Stimulated activated CD8-positive, alpha-beta memory T cell treated with anti-CD3 and anti-CD28 coated beads, Interleukin-4, amount 100 ng/mL, for 1 hour (primary cell): ENCODE measurements at places on chromosomes 12 and 14.

DNA sequence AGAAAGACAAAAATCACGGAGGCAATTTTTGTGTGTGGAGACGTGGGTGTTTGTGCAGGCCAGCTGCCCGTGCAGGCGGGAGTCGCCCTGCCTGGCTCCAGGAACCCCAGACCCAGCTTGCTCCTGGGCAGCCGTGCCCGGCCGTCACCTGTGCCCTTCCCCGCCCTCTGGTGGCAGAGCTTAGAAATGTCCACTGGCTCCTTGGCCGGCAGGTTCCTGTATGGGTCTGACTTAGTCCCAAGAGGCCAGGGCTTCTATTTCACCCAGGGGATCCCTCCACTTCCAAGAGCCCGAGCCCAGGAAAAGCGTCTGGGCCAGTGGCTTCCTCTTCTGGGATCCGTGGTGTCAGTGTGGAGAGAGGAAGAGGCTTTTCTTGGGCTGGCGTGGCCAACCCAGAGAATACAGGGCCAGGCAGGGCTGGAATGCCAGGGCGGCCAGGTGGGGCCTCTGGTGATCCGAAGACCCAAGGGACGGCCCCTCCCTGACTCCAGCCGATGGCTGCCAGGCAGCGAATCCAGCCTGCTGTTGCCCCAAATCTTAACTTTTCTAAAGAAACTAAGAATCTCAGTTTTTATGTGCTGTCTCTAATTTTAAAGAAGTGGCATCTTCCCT, 120.9 kb downstream of the TMEM132C start:
- DNase-seq = no peak

- no peak for DNase-seq
These were observed 67.6 kb upstream of the TTC7B start for GRCh38 chr14:90883782-90884181.

- no peak for DNase-seq
These were observed 142.5 kb upstream of the LMNTD1 start for GRCh38 chr12:25695574-25695973.

- no peak for DNase-seq
These were observed 34.5 kb downstream of the SYNDIG1L start for GRCh38 chr14:74391479-74391878.

DNA sequence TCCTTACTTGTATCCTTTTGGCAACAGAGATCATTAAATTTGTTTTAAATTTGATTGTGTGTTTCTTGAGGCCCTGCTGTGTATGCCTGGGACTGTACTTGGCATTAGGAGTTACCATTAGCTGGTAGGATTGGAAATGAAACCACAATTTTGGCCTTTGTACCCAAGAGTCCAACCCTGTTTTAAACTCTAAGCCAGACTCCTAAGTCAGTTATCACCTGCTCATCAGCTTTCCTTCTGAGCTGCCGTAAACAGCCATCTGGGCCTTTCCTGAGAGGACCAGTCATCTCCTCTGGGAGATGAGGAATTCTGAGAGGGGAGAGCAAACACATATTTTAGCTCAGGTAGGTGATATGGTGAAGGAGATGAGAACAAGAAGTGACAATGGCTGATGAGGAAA, 74.3 kb upstream of the SRSF5 start:
- no peak for DNase-seq

DNA sequence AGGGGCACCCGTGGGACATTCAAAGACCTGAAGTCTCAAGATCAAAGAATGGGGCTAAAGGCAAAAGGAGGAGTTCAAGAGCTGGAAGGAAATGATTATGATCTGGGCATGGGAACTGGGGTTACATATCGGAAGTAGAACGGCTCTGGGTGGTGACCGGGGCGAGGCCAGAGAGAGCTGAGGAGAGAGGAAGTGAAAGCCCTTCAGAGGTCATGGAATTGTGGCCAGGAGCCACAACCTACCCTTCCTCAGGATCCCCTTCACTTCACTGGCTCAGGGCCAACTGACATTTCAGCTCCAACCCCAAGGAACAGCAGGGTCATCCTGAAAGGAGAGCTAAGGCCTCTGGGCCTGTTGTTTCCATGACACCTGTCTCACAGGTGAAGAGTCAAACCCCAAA, 57.8 kb downstream of the GALNT16 start:
- no peak for DNase-seq

GRCh38 chr14:105203057-105203531, 22.0 kb upstream of the NUDT14 start:
- DNase-seq = peak; percentile 31

- no peak for DNase-seq
These were observed 27.5 kb downstream of the RHOJ start for GRCh38 chr14:63231766-63232165.

DNA sequence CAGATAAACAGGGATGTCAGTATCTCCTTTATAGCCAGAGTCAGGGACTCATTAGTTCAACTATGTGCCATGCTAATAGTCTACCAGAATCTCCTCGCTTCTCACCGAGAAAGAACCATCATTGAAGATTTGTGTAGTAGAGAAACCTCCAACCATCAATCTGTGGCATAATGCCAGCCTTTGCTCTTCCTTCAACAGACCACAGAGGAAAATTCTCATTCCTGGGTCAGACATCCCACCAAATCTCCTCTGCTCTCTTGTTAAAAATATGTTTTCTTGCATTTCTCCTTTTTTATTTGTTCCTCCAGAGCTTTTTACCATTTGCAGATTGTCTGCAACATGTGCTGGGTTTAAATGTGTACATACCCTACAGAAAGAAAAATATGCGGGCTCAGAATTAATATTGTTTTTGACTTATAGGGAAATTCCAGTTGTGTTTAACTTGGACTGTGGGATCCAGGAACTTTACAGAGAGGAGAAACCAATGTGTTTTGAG, 64.9 kb downstream of the LLPH start:
- no peak for DNase-seq

DNA sequence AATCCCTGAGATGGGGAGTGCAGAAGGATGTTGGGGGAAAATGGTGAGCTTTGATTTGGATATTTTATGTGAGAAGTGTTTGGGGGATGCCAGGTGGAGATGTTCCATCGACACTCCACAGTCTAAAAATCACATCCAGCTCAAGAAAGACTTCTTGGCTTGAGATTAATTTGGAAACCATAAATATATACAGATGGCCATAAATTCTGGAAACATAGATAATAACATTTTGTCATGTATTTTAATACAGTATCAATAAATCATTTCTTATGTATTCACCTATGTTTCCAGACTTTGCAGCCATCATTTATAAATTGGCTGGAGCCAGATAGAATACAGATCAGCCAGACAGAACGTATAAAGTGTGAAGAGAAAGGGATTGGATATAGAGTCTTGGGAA, 245.5 kb upstream of the DDHD1 start:
- DNase-seq = no peak

- DNase-seq = no peak
These were observed 78.6 kb downstream of the CEP128 start for GRCh38 chr14:80862983-80863382.

DNA sequence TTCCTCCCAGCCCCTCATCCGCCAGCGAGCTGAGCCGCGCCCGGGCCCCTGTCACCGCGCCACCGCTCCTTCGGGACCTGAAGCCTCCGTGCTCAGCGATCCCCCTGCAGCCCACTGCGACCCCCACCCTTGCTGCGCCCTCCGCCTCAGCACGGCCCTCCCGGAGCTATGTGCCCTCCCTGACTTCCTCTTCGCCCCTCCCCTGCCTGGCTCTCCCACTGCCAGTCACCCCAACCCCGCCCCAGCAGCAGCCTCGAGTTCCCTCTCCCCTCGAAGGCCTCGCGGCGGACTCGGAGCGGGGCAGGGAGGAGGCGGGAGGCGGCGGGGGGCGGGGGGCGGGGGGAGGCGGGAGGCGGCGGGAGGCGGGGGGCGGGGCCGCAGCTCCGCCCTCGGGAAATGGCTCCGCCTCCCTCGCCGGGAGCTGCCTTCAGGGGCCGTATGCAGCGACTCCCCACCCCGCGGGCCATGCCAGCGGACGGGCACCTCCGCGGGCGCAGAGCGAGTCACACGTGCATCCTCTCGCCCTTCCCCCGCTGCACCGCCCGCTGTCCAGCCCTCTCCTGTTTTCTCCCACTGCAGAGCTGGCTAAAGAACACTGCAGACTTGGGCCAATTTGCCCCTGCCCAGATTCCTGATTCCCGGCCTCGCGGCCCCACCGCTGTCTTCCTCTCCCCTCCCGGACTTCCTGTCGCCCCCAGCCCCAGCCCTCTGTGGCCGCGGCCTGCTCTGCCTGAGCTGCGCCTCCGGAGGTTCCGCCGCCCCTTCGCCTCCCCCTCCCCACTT, 29.1 kb upstream of the ADIPOR2 start:
- DNase-seq = peak; percentile 60

DNA sequence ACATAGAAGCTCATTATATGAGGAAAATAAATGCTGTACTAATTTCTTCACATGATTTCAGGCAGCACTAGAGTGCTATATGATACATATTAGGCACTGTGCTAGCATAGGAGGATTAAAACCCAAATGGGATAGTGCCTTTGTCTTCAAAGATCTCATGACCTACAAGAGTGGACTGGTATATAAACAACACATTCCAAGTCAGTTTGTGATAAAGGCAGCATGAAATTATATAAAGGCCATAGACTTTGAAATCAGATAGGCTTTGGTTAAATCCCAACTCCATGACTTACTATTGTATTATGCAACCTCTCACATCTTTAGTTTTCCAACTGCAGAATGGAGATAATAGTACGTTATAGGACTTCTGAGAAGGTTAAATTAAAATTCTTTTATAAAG, 179.7 kb downstream of the RAD51B start:
- DNase-seq = no peak

DNA sequence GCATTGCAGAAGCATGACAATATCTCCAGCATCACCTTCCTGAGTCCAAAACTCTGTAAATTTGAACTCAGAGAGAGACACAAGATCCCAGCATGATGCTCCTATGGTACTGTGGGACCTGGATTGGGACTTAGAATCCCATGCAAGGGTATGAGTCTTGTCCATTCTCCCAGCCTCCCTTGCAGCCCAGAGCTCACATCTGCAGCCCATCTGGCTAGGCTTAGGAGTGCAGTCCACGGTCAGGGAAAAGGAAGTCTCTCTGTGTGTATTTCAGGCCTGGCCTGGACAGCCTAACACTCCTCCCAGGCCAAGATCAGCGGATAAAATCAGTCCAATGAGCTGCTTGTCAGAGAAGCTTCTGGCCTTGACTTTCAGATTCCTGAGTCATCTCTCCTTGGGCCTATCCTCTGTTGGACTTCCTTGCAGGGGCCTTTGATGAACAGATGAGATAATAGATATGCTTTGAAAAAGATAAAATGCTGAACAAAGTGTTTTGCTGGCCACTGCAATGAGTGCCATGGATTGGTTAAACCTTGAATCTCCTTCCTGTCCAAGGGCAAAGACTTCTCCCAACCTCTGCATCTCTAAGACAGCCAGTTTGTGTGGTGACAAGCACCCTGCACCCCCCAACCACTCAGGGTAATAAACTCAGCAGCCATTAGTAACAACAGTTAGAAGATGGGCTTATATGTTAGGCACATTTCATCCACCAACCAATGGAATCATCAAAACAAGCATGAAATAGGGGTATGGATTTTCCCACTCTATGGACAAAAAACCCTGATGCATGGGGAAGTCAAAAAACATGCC, 412.8 kb upstream of the TBX3 start:
- no peak for DNase-seq

- DNase-seq = no peak
These were observed 100.3 kb upstream of the PLEKHG7 start for GRCh38 chr12:92602476-92602875.

GRCh38 chr14:24389226-24389848, 9.5 kb upstream of the NYNRIN start:
- DNase-seq = no peak

- no peak for DNase-seq
These were observed 17.4 kb downstream of the ACVRL1 start for GRCh38 chr12:51924551-51925319.

- no peak for DNase-seq
These were observed 48.0 kb downstream of the TDP1 start for GRCh38 chr14:90003526-90004307.

DNA sequence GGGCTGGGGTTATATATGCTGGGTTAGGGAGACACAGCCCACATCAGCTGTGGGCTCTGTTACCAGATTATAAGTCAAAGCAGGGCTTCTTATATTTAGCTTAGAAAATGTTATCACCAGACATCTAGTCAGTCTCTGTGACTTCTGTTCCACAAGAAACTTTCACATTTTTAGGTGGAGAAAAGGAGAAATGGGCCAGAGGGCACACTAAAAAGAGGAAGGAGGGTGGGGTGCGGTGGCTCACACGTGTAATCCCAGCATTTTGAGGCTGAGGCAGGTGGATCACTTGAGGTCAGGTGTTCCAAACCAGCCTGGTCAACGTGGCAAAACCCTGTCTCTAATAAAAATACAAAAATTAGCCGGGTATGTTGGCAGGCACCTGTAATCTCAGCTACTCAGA, 28.0 kb upstream of the SLC38A1 start:
- no peak for DNase-seq

DNA sequence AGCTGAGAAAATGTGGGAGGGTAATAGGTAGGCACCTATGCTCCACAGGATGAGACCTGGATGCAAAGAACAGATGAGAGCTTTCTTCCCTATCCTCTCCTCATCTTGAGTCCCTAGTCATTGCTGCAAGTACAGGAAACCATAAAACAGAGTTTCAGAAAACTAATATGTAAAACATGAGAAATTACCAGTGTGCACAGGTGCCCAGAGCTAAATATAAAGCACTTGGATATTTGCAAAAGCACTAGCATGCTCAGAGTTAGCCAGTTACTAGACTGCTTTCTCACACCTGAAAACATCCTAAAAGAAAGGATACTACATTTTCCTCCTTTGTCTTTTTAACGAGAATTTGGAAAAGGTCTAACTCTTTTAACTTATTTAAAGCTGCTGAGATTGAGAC, 324.3 kb downstream of the DAD1 start:
- DNase-seq = no peak

GRCh38 chr12:120000556-120000955, 11.5 kb downstream of the BICDL1 start:
- DNase-seq = no peak

DNA sequence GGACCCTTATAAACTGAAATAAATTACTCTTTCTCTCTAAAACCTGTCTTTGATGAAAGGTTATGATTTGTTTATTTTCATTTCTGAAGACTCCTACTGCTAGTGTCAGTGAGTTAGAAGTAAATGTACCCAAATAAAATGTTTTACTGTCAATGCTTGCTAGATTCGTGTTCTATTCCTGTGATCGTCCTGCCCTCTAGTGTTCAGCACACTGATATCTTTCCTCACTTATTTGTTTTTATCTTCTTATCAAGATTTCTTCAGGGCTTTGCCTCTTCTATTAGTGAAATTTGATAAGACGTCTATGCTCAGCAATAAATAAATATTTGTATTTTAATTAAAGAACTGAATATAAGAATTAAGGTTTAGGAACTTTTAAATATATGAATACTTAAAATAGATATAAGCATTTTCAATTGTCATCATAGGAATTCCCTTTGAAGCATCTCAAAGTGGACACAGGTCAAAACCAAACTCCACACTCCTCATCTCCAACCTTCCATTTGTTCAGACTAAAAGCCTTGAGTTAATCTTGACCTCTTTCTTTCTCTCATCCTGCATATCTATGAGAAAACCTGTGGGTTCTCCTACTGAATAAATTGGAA, 75.8 kb downstream of the C12orf50 start:
- DNase-seq = no peak

GRCh38 chr12:108090107-108090899, 38.8 kb upstream of the WSCD2 start:
- DNase-seq = no peak

- DNase-seq = no peak
These were observed 98.3 kb downstream of the TTC7B start for GRCh38 chr14:90717916-90718315.

- DNase-seq = no peak
These were observed 27.0 kb upstream of the TMEM260 start for GRCh38 chr14:56552615-56553014.

GRCh38 chr14:25396128-25396527, 346.2 kb upstream of the STXBP6 start:
- DNase-seq = no peak

- DNase-seq = no peak
These were observed 23.8 kb downstream of the MAP3K9 start for GRCh38 chr14:70785556-70785955.
